ENCODE measurements at places on chromosomes 6 and 20.
A peak's percentile ranks its signal among the peaks of the same experiment; 100 is the strongest.

- DNase-seq, result peak; percentile 11
Observed at GRCh38 chr20:62159839-62160238, 16.3 kb downstream of the SS18L1 start.

DNA sequence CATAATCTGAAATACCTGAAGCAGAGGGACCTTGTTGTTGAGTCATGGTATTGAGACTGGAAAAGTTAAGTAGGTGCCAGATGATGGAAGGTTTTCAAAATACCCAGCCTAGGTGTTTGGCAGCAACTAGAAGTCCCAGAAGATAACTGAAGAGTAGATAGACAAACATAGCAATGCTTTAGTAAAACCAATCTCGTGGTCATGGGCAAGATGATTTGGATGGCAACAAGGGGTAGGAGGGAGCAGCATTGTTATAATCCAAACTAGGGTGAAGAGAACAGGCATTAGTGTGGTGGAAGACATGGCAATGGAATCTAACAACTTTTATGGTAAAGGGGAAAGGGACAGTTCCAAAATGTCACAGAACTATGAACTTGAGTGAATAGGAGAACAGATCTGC, 2.3 kb downstream of the FILIP1 start:
- DNase-seq, result no peak

GRCh38 chr6:15755526-15755925, 92.7 kb upstream of the DTNBP1 start:
- DNase-seq, result no peak

DNA sequence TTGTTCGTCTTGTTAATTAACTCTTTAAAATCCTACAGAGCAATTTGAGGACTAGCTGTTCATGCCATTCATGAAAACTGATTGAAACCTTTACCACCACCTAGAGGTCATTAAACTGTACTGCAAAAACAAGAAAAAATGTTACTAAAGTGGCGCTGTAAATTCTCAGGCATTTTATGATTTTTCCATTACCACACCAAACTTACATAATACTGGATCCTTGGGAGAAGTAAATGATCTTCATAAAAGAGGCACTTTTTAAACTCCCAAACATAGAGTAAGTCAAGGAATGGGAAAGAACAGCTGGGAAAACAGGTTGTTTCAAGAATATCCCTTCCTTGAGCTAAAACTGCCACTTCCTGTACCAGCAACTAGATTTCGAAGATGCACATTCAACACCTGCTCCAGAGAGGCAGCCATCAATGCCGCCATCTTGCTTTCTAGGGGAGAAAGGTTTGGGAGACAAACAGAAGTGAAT, 54.3 kb downstream of the MYLIP start:
- no peak for DNase-seq

DNA sequence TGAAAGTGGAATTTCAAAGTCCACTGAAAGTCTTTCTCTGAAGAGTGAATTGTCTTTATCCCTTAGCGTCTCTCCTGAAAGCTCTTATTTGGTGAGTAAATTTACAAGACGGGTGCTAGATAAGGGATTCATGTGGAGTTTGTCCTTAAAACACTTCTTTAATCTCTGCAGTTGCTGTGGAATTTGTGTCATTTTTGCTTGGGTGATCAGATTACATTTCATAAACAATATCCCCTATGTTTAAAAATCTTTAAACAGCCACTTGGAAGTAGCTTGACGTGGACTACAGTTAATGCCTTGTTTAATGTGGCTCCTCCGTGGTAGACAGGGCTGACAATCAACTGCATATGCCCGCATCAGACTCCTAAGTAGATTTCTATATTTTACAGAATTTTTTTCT, 175.4 kb upstream of the ZNF217 start:
- no peak for DNase-seq

GRCh38 chr6:14095437-14095836, 22.1 kb upstream of the CD83 start:
- DNase-seq, result no peak

DNA sequence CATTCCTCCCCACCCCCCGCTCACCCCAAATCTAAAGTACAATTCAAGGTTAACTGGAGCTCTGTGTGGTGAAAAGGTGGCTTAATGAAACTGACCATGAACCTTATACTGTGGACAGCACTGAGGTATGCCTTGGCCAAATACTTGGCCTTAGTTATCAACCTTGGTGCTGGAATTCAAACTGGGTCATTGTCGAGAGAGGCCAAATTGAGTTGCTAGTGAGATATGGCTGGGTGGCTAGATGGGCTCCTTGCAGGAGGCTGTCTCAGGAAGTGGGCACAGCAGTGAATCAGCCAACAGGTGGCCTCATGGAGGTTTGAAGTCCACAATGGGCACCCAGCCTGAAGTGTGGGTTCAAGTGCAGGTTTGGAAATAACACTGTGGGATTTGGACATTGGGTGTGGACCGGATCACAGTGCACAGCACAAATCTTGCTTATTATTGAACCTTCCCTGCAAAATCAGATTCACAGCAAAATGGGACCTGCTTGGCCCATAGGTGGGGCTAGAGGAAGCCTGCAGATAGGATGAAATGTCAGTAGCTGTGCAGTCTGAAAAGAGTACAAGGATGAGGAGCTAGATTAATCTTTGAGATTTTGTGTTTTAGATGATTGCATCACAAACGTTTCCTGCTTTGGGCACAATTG, 5.6 kb upstream of the BTBD3 start:
- no peak for DNase-seq

GRCh38 chr6:88807622-88808021, 155.8 kb downstream of the RNGTT start:
- no peak for DNase-seq

DNA sequence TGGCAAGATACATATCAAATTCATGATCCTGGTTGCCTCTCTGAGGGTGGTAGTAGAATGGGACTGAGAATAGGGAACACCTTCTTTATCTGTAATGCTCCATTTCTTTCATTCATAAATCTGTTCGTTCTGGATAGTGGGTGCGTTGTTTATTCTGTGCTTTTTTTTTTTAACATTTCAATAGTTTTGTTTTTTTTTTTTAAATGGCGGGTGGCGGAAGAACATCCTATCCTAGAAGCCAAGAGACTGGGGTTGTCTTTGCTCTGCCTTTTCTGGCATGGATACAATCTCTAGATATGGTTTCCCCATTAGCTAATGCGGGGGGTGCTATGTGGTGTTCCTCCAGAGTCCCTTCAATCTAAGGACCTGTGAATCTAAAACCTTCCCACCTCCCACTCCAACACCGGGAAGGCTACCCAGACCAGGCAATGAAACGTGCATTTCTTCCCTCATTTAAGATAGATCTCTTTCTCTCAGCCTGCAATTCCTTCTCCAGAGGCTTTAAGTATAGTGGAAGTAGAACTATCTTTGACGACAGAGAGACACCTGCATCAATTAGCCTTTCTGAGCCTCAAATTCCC, 883 bp upstream of the CCDC28A start:
- DNase-seq, result no peak

GRCh38 chr6:39156801-39157200, 41.8 kb upstream of the SAYSD1 start:
- DNase-seq, result no peak

GRCh38 chr6:12875051-12875450, 158.5 kb downstream of the PHACTR1 start:
- DNase-seq, result no peak

GRCh38 chr20:10004900-10005299, 29.9 kb upstream of the ANKEF1 start:
- no peak for DNase-seq

GRCh38 chr6:80454197-80454596, 347.7 kb downstream of the BCKDHB start:
- no peak for DNase-seq

DNA sequence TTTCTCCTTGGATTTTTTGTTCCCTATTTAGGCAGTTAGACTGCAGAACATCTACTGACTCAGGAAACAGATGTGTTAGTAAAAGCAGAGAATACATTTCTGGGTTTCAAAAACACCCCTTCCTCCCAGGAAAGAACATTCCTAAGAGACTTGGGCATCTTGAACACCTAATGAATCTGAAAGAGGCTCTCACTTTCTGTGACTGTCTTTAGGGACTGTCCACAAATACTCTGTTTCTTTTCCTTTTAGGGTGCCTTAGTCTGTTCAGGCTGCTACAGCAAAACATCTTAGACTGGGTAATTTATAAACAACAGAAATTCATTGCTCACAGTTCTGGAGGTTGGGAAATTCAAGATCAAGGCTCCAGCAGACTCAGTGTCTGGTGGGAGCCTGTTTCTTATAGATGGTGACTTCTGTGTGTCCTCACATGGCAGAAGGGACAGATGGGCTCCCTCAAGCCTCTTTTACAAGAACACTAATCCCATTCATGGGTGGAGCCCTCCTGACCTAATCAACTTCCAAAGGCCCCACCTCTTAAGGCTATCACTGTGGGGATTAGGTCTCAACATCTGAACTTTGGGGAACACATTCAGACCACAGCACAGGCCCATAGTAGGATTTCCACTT, 19.4 kb upstream of the CCN5 start:
- DNase-seq, result no peak

GRCh38 chr6:126805861-126806260, 312.6 kb upstream of the RSPO3 start:
- DNase-seq, result no peak

DNA sequence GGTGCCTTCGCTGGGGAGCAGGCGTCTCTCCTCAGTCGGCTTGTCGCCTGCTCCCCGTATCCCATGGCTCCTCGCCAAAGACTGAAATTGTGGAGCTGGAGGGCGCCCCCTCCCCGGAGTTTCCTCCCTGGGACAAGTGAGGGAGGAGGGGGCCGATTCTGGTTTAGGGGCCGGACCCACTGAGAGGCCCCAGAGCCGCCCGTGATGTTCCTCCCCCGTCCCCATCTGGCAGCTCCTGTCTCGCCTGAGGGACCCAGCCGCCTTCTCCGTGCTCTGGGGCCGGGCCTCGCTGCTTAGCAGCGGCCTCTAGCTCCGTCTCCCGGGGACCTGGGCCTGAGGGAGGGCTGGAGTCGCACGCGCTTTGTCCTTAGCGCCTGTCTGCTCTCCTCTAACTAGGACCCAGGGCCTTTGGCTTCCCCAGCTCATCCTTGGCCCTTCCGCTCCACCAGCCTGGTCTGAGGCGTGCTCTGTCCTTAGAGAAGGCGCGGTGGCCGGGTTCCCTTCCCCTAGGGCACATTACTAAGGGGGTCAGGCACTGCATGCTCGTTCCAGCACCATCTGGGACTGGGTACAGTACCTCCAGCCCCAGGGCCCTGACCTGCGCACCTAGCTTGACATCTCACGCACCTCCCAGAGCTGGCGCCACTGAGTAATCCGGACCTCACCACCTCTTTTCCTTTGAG, 29.7 kb downstream of the SLC12A5 start:
- DNase-seq, result no peak

DNA sequence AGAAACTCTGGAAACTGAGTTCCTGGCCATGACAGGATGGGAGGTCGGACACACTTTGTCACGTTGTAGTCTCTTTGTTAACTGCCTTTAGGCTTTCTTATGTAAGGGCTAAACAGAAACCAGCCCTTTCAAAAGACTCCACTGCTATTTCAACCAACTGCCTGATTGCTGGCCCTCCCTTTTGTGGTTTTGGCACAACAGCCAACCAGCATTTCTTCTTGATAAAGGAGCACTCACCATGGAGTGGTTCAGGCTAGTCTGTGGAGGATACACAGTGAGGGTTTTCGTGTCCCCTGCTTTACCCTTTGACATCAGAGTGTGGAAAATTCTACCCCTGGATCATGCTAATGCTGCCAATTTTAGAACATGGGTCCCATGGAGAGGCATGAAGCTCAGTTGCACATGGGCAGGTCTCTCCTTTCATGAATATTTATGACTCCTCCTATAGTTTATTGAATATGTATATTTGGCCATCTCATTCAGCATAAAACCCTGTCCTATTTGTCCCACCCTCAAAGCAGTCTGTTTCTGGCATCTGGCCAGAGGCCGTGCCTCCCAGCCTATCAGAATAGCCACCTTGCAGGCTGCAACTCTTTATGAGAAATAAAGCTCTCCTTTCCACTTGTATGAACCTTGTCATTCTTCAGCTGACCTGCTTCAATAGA, 148.3 kb downstream of the HS3ST5 start:
- no peak for DNase-seq

DNA sequence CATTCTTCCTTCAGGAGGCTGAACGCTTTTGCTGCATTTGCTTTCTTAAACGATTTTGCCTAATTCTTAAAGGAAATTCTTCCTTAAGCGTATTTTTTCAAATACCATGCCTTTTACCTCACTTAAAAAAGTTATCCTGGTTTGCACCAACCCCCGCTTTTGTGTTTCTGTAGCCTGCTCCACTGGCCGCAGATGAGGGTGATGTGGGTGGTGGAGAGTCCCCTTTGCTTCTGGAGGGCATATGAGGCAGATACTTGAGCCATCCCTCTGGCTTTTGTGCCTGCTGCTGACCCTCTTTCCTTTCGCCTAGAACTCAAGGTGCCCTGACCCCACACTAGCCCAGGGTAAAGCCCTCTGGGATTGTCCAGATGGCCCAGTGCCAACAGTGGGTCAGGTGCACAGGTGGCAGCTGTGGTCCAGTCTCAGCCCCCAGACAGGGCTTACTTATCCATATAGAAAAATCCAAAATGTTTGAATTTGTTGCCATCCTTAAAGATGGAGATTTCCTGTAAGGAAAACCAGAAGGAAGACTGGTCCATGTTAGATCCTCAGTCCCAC, 43.9 kb downstream of the SPATA2 start:
- no peak for DNase-seq

DNA sequence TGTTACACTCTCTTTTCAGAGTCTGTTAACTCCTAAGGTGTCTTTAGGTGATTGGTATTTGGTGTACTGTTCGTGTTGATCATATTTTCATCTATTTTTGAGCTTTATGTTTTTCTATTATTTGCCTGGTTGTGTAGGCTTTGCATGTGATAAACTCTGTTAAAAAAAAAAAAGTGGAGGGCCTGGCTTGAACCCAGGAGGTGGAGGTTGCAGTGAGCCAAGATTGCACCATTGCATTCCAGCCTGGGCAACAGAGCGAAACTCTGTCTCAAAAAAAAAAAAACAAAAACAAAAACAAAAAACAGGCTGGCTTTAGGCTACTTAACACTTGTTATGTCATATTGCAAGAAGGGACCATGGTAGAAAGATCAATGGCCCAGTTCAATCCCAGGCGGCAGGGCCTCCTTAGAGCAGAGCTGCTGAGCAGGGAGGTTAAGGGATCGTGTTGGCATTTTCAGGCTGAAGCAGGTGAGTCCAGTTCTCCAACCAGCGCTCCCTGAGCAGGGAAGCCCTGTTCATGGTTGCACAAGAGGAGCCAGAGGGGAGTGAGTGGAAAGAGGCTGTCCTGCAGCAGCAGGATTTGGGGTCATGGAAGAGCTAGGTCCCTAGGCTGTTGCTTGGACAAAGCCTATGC, 8.5 kb downstream of the PYGB start:
- no peak for DNase-seq
